CD4-positive, alpha-beta T cell treated with Interleukin-10 for 1 hour (primary cell): ENCODE measurements at places on chromosomes 13 and 19.

DNA sequence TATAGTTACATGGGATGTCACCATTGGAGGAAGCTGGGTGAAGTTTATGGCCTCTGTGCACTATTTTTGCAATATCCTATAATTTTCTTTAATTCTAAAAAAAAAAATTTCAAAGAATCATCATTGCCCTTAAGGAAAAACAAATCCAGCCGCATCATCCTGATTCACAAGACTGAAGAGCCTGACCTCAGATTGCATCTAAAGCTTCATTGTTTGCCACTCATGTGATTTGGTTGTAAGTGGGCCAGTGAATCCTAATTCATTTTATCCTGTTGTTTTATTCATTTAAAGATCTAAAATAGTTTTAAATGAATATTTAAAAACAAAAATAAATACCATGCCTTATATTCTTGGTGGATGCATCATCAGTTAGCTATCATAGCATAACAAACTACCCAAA is 504.5 kb downstream of the TBC1D4 start:
- no peak for DNase-seq

- DNase-seq = no peak
These were observed 235.8 kb upstream of the RFC3 start for GRCh38 chr13:33582121-33582520.

GRCh38 chr19:42028304-42029216 is 34.5 kb upstream of the ATP1A3 start:
- peak; percentile 15 for DNase-seq

DNA sequence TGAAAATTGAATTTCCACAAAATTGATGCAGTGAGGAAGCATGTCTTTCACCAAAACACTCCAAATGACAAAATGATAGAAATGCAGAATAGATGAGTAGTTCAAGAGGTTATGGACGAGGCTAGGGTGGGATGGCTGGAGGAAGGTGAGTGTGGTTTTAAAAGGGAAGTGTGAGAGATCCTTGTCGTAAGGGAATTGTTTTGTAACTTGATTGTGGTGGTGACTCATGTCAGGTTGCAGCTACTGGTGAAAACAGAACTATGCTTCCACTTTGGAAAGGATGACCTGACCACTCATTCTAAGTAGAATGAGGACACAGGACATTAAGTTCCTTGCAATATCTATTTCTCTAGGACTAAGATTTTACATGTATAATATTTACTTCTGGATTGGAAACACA is 345.7 kb downstream of the MTUS2 start:
- no peak for DNase-seq

- DNase-seq = no peak
These were observed 665.6 kb upstream of the ARGLU1 start for GRCh38 chr13:107233541-107233940.

- no peak for DNase-seq
These were observed 596 bp downstream of the CEACAM4 start for GRCh38 chr19:41626278-41626677.

DNA sequence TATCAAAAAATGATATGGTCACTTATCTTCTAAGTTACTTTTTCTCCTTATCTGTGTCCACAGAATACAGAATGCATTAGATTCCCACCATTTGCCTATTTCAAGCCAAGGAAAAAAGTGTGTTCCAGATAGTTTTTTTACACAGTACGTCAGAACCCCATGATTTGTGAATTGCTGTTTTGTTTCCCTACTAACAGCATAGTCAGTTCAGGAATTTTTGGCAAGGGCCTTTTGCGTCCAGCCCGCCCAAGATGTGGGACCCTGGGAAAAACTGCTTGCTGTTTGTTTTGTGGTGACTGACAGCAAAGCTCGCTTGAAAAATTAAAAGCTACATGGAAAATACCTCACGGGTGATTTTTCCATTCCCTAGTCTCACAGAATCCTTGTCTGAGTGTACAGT is 20.4 kb upstream of the FAM216B start:
- DNase-seq = no peak

DNA sequence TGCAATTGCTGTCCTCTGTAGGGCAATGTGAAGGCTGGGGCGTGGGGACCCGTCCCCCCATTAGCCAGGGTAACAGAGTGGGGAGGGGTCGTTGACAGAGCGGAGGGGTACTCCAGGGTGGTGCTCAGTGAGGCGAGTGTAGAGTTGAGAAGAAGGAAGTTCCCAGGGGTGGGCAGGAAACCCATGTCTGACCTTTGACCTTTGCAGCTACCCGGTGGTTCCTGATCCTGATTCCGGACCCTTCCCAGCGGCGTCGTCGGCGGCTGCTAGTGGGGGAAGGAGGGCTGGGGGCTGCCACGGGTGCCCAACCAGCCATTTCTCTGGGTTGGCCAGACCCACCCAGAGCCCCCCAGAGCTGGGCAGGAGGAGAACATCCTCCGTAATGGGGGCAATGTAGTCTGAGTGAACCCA is 2.1 kb upstream of the PLVAP start:
- DNase-seq = no peak
